Fibroblast of mammary gland (primary cell): ENCODE measurements at places on chromosomes 4 and X.

DNA sequence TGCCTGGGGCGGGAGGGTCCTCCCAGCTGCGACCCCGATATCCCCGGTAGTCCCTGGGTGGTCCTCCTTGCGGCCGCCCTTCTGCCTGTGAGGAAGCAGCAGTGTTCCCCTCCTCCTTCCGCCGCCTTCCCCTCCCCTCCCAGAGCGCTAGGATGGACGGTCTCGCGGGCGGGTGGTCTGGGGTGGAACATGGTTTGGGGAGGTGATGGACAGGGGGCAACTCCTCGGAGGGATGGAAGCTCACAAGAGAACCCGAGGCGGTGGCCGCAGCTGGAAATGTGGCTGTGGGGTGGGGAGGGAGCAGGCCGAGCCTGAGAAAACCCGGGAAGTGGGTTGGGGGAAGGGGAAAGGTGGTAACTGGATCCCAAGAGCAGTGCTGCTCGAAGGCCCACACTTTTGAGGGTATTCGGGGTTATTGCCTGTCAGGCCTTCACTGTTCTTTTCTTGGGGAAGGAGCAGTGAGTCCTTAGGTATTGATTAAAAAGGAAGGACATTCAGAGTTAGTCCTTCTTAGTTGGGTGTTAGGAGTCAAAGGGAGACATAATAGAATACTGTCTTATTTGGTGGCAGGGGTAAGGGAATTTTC is 581 bp downstream of the UBE2K start:
- DNase-seq = peak; percentile 32

DNA sequence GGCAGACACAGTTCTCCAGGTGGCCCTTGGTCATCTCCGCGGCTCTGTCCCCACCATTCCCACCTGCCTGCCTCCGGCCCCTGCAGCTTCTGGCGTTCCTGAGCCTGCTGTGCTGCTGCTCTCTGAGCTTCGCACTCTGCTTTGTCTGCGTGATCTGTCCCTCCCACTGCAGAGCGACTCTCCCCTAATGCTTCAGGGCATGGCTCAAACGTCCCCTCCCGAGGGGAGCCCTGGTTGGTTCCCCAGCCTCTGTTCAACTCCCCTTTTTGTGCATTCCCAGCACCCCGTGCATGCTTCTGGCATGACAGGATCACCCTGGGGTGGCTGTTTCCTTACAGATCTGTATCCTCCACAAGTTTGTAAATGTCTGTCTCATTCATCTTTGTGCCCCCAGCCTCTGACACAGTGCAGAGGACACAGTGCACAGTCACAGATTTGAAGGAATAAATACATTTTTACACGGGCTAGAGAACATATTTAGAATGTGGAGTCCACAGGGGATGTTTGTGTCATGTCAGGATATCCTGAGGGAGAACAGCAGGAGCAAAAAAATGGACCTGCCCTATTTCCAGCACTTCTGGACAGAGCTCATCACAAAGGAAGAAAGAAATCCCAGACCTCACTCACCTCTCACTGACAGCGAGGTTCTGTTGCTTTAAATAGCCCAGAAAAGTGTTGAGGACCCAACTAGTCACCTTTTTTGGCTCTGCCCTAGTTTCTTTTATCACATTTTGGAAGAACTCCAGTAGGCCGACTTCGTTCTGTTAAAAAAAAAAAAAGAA is 72.6 kb downstream of the GATB start:
- DNase-seq = no peak

DNA sequence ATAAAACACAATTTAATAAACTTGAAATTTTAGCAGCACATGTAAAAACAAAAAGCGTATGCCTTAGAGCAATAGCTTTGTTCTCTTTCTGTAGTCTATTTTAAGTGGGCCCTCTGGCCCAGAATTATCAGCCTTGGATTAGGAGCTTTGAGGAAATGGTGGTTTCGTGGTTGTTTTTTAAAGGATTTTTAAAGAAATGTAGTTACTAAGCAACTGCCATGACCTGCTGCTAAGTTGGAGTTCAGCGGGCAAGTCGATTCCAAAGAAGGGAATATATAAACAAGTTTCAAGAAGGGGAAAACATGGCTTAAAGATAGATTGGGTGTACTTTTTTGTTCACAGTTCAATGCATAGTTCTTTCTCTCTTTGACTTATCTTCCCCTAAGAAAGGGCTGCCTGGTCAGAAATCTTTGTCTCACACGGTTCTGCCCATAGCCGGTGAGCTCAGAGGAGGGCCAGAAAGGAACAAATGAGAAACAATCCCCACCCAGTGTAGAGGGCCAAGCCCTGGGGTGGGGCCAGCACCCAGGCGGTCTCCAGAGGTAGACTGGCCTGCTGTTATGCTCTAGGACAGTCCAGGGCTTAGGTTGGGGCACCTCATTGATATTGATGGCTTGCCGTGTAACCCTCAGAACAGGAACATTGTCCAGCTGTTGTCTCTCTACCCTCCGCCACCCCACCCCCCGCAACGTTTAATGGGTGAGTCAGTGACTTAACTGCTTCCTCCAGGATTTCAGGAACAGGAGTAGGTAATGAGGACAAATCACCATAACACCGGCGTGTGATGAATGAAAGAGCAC is 32.5 kb downstream of the DLG3 start:
- DNase-seq = peak; percentile 78

GRCh38 chr4:87882321-87882720 is 49.6 kb downstream of the MEPE start:
- peak; percentile 52 for DNase-seq

GRCh38 chr4:22090661-22091351 is 142.2 kb upstream of the KCNIP4 start:
- DNase-seq = peak; percentile 48

GRCh38 chrX:281166-281999 is at the start of gene PLCXD1:
Gene PLCXD1 (plus strand): TSS chrX:281381. CDS start chrX:284188, 2,807 bp downstream.
- no peak for DNase-seq

DNA sequence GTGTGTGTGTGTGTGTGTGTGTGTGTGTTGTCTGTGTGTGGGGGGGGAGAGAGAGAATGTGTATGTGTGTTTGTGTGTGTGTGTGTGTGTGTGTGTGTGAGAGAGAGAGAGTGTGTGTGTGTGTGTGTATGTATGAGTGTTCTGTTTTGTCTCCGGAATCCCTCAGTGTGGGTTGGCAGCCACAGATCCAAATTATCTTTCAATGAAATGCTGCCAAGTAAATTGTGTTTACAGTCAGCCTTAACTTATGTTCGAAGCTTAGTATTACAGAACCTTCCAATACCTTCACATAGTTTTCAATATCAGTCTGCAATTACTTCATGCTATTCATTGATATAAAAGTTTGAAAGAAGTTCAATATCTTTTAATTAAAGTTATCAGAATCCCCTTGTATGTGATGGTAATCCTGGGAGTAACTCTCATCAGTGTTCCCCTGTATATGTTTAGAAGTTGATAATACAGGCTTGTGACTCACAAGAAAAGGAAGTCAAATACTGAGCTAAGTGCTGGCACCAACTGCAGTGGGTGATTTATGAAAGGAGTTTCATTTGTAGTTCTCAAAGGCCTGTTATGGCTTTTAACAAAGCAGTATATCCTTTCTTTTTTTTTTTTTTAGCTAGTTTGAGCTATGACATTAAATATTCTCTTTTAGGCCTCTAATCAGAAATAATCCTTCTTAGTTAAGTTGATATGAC is 51.6 kb upstream of the HTR2C start:
- peak; percentile 1 for DNase-seq

DNA sequence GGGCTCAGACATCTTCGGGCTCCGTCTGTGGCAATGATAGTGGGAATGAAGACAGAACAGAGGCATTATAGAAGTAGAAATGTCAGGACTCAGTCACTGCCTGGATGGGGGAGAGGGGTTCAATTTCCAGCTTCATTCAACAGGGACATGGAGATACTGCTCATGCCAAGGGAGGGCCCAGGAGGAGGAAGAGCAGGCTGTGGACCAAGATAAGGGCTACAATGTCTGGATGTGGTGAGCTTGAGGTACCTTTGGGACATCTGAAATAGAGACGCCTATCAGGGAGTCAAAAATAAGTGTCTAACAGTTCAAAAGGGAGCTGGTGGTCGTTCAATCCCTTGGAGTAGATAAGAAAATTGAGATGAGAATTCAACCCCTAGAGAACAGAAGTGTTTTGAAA is 34.5 kb downstream of the ELF4 start:
- no peak for DNase-seq

- no peak for DNase-seq
Measured at GRCh38 chr4:182293691-182294255, 50.6 kb downstream of the TENM3 start.
